ENCODE measurements at places on chromosomes 5 and 9.

DNA sequence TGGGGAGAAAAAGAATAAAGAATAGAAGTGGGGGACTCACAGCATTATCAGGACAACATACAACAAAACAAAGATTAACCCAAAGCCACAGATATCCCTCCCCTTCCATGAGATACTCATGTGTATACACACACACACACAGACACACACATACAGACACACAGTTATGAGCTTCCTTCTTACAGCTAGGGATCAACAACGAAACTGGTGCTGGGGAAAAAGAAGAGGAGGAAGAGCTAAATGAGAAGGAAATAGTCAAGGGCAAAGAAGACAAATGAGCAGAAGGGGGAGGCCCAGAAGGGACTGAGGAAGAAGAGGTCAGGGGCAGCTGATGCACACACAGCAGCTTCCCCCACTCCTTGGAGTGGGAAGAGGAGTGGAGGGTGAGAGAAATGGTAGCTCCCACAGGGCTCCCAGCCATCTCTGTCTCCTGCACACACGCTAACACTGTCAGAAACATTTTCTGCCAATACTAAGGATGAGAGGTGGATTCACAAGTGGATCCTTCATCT, 66.2 kb downstream of the SIL1 start:
- peak; percentile 21 for DNase-seq

- no peak for DNase-seq
These were observed 115.0 kb upstream of the HMHB1 start for GRCh38 chr5:143696921-143697320.

GRCh38 chr9:135410421-135410820, 69.2 kb upstream of the PPP1R26 start:
- no peak for DNase-seq

DNA sequence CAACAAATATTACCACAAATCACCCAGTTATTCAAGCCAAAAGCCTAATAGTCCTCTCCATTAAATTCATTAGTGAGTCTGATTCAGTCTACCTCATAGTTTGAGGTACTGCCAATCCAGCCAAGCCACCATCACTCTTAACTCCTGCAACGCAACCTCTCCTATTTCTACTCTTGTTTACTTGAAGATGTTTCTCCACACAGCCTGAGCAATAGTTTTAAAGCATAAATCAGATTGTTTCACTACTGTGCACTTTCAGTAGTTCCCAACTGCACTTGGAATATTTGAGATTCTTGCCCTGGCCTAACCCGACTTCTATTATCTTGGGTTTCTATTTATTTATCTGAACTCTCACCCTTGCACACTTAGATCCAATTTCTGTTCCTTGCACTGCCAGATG, 85.5 kb downstream of the YIPF5 start:
- no peak for DNase-seq

DNA sequence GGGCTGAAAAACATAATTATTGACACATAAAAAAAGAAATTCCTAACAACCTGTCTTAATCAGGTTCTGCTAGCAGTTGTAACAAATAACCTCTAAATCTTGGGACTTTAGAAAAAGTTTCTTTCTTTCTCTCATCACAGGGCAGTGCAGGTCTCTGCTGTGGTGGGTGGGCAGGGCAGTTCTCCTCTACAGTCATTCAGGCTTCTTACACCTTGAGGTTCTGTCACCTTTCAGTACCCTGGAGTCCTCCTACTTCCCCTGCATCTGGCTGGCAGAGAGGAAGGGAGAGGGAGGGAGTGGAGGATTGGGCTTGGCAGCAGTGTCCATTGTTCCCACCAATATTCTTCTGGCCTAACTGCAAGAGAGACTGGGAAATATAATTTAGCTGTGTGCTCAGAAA, 112.2 kb upstream of the ANKRD55 start:
- DNase-seq, result no peak
